ENCODE measurements at places on chromosomes 5 and 9.

DNA sequence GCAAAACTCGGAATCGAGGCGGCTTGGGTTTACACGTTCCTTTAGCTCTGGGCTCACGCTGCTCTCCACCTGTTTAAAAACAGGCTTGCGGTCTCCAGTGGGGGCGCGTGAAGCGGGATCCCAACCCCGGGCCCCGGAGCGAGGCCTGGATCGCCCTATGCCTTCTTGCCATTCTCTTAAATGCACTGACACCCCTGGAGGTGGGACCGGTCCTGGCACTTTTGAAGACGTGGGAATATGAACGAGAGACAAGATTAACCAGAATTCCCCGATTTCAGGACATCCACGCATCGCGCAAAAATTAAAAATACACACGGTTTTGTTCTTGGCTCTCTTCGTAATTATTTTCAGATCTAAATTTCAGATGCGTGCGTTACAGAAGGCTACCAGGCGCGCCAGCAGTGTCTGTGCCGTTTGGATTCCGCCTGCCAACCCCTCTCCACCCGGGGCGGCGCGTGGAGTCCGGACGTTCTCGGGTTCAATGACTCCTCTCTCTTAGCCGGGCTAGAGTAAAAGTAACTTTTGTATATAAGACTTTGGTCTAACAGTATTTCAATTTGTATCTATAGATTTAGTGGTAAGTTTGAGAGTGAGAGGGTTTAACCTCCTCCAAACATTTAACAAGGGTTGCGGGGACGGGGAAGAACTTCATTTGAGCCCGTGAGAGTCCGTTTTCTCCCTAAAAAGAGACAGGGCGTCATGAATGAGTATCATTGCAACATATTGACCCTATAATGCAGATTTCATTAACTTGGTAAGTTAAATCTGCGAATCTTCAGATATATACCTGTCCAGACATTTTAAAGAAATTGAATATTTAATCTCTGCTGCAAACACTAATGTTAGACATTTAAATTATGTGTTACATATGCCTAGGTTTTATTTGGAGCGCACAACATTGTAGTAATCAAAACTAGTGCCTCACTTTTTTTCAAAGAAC is 3.8 kb downstream of the FOXD1 start:
- DNase-seq = no peak

- DNase-seq = no peak
Measured at GRCh38 chr5:174500636-174501035, 223.7 kb upstream of the MSX2 start.

GRCh38 chr9:86263876-86264275 is 4.4 kb upstream of the C9orf153 start:
- no peak for DNase-seq

DNA sequence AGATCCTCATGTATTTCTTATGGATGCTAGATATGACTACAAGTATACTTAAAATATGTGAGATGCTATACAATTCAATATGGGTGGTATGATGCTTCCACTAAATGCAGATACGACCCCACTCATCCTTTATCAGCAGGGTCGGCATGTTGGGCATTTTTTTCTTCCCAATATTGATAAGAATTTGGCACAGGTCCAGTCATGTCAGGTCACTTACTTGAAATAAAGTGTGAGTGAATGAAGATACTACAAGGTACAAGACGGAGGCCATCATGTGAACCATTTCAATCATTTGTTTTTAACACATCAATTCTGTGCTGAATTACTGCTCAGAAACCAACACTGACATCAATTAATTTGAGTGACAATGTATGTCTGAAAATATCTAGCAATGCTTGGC is 146.9 kb upstream of the GNA14 start:
- no peak for DNase-seq

GRCh38 chr9:127067603-127068220 is 54.7 kb downstream of the ANGPTL2 start:
- DNase-seq = no peak

- no peak for DNase-seq
Measured at GRCh38 chr9:71607461-71607881, 160.8 kb downstream of the CEMIP2 start.

DNA sequence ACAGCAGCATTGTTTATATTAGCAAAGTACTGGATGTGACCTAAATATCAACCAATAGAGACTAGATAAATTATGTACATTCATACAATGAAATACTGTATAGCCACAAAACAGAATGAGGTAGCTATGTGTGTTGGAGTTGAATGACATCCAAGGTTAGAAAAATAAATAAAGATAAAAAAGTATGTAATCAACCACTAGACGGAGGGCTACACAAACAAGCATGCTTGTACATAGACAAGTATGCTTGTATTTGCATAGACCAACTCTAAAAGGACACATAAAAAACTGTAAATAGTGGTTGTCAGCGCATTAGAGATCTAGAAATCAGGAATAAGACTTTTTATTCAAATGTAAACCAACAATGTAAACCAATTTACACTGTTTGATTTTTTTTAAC is 3.0 kb downstream of the FEM1C start:
- DNase-seq = no peak

DNA sequence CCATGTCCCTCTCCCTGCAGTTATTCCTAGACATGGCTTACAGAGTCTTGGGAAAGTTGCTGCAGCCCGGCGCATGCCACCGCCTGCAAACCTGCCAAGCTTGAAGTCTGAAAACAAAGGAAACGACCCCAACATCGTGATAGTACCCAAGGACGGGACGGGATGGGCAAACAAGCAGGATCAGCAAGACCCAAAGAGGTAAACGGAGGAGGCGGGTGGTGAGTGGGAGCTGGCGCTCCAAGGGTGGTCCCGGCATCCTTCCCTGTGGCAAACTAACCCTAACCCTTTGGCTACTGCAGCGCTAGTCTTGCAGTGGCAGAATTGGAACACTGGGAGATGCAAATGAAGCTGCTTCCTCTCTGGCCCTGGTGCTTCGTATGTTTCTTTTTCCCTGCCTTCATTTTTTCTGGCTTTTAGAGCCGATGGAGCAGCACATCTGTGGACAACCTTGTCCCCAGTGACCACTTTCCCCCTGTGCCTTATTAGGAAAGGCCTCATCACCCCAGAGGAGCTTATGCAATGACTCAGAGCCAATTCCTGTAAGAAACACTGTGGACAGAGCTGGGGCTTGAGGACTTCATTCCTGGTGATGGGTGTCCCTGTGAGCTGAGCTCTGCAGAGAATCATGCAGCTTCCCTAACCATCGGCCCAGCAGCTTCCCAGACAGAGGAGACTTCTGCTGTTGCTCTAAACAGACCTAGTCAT is 38.9 kb downstream of the PRRC2B start:
- no peak for DNase-seq

- DNase-seq = no peak
Measured at GRCh38 chr5:87845734-87846133, 422.9 kb downstream of the TMEM161B start.

DNA sequence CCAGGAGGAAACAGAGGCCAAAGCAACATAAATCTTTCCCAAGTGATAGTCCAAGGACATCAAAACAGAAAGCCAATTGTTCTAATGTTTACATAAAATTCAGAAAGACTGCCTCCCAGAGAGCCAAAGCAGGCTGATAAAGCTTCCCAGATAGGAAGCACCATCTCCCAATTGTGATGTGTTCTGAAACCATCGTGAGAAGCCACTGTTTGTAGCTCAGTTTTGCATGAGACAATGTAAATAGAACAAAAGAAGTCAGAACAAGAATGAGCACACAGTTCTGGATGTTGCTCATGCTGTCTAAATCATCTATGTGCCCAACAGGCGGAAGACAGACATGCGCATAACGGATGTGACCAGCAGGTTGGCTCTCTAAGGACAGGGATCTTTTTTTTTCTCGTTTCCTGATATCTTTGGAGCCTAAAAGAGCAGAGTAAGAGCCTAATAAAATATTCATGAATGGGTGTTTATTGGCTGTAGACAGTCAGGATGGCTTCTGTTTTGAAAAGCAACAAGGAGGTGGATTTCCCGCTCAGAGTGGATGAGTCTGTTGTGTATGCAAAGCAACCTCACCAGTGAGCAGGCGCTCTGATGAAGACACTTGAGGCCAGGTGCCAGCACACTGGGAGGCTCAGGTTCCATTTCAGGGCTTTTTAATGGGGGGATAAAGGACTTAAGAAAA is 113.6 kb downstream of the GNA14 start:
- DNase-seq = no peak

DNA sequence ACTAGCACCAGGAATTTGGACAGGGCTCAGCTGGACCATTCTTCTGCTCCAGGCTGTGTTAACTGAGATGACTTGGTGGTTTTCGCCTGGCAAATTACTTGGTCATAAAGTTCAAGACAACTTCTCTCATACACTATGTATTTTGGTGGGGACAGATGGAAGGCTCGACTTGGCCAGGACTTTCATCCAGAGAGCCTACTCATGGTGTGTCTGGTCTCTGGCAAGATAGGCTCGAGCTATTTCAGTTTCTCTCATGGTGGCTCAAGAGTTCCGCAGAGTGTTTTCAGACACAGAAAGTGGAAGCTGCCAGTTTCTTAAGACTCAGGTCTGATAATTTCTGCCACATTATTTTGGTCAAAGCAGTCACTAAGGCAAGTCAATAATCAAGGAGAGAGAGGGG is 135.6 kb downstream of the IRX2 start:
- no peak for DNase-seq

- no peak for DNase-seq
Measured at GRCh38 chr5:15831408-15831807, 331.4 kb downstream of the FBXL7 start.

DNA sequence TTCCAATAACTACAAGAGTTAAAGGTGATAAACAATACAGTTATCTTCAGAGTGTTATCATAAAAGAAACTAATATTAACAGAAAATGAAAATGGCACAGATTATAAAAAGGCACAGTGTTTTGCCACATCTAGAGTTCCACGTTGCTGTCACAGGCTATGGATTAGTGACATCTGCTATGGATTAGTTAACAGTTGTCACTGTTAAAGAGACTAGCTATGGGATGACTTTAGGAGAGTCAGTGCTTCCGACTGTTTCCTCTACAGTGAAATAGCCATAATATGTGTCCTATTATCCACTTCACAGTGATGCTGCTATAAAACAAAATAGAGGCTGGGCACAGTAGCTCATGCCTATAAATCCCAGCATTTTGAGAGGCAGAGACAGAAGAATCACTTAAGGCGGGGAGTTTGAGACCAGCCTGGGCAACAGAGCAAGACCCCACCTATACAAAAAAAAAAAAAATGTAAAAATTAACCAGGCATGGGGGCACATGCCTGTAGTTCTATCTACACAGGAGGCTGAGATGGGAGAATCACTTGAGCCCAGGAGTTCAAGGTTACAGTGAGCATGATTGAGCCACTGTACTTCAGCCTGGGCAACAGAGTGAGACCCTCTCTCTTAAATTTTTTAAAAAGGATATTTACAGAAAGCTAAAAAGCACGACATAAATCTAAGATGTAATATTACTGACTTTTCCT is 19.7 kb downstream of the MAPKAP1 start:
- no peak for DNase-seq

DNA sequence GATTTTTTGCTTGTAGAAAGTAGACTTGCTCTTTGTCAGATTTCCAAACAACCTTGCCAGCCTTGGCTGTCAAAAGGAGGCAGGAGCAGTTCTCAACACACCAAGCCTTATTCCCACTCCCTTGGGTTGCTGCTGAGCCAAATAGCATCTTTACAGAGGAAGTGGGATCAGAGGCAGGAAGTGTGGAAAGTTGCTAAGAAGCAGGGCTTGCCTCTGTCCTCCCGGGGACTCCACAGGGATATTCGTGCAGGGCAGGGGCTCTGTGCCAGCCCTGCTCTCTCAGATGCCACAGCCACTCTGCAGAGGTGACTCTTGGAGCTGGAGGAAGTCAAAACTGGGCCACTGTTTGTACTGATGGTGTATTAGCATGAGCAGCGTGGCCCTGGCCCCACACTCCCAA is 24.3 kb downstream of the PTPDC1 start:
- no peak for DNase-seq

DNA sequence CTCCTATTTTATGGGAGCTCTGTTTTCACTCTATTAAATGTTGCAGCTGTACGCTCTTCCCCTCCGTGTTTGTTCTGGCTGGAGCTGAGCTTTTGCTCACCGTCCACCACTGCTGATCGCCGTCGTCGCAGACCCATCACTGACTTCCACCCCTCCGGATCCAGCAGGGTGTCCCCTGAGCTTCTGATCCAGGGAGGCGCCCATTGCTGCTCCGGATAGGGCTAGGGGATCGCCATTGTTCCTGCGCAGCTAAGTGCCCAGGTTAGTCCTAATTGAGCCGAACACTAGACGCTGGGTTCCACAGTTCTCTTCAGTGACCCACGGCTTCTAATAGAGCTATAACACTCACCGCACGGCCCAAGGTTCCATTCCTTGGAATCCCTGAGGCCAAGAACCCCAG is 96.2 kb upstream of the PRDM9 start:
- no peak for DNase-seq

- DNase-seq = no peak
Measured at GRCh38 chr5:127804886-127805426, 101.8 kb downstream of the CCDC192 start.

DNA sequence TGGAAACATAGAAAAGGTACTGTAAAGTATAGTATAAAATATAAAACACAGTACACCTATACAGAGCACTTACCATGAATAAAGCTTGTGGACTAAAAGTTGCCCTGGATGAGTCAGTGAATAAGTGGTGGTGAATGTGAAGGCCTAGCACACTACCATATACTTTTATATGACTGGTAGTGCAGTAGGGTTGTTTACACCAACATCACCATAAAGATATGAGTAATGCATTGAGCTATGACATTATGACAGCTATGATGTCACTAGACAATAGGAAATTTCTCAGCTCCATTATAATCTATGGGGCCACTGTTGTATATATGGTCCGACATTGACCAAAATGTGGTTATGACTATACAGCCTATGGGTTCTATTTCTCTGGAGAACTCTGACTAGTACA is 291.8 kb upstream of the ACTBL2 start:
- no peak for DNase-seq

GRCh38 chr9:7045361-7045760 is 287.6 kb downstream of the KDM4C start:
- DNase-seq = no peak

- no peak for DNase-seq
Measured at GRCh38 chr5:83972236-83972635, 251.6 kb upstream of the HAPLN1 start.

DNA sequence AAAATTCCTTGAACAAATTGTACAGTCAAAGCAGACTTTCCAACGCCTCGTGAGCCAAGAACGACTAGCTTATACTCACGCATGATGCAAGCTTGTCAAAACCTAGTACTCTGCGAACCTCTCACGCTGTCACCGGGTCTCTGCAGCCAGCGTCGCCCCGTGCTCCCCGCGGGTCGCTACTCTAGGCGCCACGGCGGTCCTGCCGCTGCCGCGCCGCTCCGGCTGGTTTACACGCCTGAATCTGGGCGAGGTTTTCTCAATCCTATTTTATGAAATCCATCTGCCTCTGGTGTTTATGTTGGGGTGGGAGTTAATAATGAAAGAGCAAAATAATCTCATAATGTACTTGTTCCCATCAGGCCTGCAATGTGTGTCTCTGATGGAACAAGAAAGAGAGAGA is 90.9 kb downstream of the SV2C start:
- DNase-seq = no peak

- no peak for DNase-seq
Measured at GRCh38 chr9:133572821-133573361, 36.3 kb downstream of the FAM163B start.

GRCh38 chr9:81472701-81473100 is 216.6 kb downstream of the TLE1 start:
- DNase-seq = no peak

Measured in stimulated activated CD4-positive, alpha-beta T cell treated with anti-CD3 and anti-CD28 coated beads, Interleukin-4, amount 100 ng/mL, for 1 hour (primary cell).